ENCODE measurements at places on chromosomes 7 and 10.

- no peak for DNase-seq
These were observed 109.2 kb downstream of the PPP1R3A start for GRCh38 chr7:113809581-113809980.

GRCh38 chr7:2717293-2718261, 29.6 kb downstream of the AMZ1 start:
- DNase-seq: no peak

DNA sequence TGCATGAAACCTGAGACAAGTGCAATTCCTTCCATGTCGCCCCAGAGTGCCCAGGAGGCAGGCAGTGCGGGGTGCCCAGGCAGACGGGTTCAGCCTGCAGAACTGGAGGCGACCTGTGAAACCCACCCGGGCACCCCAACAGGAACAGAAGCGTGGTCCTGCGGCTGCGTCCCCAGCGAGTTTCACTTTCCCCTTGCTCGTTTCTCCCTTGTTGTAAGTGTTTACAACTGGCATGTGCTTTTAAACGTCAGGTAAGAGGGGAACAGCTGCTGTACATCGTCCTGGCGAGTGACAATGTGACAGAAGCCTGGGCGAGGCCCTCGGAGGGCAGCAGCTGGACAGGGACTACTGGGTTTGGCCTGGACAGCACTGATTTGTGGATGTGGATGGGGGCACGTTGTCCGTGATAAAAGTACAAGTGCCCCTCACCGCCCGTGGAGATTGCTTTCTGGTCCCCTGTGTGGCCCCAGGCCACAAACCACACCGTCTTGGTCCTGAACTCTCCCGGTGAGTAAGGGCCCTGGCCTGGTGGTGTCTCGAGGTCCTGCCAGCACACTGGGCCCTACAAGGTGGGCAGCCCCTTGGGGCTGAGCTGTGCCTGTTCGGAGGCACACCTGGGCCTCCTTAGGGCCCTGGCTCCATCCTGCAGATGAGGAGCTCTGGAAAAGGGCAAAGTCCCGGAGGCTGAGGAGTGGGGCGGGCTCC, 4.0 kb downstream of the VENTX start:
- DNase-seq: peak; percentile 30

GRCh38 chr10:21754410-21755011, 220.5 kb downstream of the MLLT10 start:
- no peak for DNase-seq

DNA sequence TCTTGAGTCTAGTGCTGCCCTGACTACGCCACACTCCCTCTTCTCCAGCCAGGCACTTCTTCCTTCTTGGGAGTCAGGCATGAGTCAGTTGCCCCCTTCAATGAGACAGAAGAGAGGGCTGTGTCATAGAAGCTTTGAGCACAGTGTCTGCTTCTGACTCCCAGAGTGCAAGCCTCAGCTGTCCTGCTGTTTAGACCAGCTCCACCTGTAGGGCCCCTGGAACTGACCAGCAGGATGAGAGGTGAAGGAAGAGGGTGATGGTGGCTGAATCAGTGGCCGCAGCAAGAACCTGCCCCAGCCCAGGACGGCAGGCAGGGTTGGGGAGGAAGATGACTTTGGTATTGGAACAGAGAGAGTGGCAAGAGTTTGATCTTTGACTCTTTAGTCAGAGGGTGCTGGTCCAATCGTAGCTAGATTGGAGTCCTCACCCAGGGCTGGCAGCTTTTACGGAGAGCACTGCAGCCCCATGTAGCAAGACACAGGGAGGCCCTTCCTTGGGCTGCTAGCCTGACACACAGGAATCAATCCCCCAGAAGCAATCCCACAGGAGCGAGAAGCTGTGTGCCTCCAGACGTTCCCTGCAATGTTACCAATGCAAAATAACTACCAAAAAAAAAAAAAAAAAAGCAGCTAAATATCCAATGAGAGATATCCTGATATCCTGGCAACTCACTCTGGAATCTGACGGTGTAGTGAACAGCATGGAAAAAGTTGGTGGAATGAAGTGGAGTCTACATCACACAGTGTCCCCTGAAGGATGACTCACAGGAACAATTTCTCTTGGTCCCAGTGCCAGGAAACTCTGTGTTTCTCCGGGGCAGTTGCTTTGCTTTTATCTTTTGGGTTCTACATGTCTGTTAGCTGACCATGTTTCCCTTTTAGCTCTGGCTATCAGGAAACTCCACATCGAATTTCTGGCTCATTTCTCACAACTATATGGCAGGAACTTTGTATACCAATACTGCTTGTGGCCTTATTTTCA, 6.9 kb downstream of the C10orf62 start:
- DNase-seq: peak; percentile 64

- DNase-seq: no peak
These were observed 267.5 kb upstream of the KAT6B start for GRCh38 chr10:74558897-74559296.

- DNase-seq: no peak
These were observed 101.6 kb upstream of the FAM171A1 start for GRCh38 chr10:15472431-15473395.

DNA sequence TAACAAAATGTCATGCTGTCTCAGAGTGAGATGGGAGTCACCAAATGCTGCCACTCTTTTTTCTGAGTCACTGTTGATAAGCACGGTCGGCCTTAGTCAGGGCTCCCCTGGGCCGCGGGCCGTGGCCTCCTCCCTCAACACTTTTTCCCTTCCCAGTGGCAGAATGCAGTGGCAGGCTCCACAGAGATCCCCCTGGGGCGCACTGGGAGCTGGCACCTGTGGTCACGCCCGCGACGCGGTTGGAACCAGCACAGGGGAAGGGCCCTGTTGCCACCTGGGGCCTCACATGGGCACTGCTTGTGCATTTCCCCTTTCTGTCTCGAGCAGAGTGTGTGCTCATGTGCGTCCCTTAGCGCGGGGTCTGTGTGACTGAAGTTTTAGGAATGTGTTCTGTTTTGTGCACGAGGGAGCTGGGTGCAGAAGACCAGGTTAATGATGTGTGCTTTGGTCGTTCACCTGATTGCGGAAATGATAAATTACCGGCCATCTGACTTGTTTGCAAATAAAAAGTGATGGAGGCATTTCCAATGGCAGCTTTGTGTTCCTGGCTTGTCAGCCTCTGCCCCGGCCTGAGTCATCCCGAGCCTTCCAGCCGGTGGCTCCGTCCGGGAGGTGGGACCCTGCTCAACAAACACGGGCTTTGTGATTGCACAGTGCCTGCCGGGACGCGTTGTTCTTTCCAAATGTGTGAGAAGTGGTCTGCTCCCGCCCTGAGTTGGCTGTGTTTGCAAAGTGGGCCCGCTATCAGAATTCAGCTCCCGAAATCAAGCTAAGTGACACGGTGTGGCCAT, 100.7 kb downstream of the NKX6-2 start:
- DNase-seq: no peak

GRCh38 chr7:44149571-44150465, 8.7 kb upstream of the MYL7 start:
- DNase-seq: no peak
